ENCODE measurements at places on chromosomes 11 and 22.

DNA sequence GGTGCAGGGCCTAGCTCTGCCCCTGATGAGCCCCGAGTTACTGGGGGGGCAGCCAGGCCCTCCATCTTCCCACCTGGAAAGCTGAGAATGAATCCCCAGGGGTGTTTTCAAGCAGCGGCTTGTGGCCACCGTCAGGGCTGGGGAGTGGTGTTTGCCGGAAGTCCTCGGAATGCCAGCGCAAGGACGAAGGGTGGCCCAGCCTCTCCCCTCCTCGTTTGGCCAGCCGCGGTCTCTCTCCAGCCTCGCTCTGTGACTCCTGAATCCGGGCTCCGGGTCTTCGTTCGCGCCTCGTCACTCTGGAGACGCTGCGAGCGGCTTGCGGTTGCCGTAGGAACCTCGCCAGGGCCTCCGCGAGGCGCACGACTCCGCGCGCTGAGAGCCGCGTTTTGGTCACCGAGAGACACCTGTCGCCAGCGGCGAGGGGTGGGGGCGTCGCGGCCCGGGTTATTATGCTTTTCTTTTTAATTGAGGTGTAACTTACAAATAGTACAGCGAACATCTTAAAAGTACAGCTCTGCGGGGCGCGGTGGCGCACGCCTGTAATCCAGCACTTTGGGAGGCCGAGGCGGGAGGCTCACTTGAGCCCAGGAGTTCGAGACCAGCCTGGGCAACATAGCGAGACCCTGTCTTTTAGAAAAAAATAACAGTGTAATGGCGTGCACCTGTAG, 6.3 kb upstream of the KDELR3 start:
- DNase-seq, result peak; percentile 47

DNA sequence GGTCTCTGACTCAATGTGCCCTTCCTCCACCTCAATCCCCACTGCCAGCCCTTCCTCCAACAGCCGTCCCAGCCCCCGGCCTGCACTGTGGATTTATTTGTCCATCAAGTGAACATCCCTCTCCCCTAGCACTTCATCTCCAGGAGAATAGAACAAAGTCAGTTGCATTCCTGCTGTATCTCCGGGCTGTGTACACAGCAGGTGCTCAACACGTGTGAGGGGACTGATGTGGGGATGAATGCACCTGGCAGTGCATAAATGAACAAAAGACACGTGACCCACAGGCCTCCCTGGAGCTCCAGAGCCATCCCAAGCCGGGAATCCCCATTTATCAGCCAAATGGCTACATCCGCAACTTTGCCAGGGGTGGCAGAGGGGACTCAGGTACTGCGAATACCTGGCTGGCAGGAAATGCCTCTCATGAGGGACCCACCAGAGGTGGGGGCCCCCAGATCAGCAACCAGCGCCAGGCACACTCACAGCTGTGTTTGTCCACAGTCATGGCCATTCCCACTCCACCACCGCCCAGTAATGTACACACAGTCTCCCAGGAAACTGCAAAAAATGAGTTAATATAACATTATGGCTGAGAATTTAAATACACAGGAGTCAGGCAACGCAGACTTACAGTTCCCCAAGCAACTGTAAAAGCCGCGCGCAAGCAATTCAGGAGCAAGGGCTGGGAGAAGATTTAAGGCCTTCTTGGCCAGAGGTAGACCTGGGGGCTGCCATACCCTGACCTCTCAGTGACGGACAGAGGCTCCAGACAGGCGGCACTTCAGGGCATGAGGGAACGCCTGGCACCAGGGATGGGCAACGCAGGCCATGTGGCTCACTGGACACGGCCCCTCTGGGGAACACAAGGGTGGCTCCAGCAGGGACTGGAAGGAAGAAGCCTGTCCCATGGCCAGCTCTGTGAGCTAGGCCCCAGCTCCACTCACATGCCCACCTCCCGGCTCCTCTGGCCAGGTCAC, 50.3 kb upstream of the TCF20 start:
- no peak for DNase-seq

- DNase-seq, result no peak
Measured at GRCh38 chr11:44509296-44509695, 56.2 kb upstream of the CD82 start.

- no peak for DNase-seq
Measured at GRCh38 chr22:45069925-45070324, 60.1 kb upstream of the PHF21B start.

DNA sequence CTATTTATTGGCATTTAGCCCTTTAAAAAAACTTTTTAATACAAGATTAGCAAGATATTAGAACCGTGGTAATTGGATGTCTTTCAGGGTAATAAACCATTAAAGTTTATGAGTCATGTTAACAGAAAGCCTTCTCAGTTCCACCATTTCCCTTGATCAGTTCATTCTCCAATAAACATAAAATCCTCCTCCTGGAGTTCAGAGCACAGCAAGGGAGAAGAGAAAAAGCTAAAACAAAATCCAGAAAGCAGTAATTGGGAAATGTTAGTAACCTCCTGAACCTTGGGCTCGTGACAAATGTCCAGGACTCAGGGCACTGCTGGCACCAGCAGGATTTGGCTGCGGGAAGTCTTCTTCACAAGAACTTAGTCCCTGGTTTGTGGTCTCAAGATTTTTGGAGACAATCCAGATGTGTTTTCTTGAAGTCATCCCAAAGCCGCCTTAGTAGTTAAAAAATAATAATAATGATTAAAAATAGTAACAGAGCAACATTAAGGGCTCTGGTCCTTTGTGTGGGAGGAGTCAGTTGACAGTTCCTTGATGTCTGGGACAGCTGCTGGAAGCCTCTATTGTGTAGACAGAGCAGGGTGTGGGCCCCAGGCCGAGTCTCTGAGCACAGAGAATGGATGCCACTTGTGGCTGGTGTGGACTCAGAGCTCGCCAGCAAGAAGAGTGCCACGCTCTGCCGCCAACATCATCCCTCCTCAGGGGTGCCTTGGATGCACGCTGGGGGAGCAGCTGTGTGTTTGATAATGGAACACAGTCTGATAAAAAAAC, 43.4 kb upstream of the PITPNB start:
- no peak for DNase-seq

DNA sequence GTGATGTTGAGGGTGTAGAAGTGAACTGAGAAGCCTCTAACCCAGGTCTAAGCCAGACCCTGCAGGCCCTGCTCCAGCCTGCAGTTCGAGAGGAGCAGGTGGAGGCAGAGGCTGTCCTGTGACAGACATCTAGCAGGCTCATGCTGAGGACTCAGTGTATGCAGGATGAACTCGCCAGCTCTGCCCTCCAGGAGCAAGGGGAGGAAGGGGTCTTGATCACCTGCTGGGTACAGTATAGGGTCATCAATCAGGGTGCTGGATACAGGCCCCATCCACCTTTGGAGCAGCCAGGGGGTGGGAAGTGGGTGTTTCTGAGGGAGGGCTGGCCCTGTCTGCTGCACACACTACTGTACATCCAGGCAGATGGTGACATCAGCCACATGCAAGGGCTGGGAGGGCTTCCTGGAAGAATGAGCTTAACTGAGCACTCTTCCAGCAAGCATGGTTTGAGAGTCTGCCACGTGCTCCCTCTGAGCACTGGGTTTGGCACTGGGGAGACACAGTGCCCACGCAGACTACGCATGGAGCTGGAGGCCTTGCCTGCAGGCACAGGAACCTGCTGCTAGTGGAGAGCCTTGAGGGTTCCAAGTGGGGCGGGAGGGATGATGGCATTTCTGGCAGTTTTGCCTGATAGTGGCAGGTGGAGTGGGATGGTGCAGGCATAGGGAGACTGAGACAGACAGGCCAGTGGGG, 9.2 kb downstream of the MAPK8IP1 start:
- DNase-seq, result no peak

DNA sequence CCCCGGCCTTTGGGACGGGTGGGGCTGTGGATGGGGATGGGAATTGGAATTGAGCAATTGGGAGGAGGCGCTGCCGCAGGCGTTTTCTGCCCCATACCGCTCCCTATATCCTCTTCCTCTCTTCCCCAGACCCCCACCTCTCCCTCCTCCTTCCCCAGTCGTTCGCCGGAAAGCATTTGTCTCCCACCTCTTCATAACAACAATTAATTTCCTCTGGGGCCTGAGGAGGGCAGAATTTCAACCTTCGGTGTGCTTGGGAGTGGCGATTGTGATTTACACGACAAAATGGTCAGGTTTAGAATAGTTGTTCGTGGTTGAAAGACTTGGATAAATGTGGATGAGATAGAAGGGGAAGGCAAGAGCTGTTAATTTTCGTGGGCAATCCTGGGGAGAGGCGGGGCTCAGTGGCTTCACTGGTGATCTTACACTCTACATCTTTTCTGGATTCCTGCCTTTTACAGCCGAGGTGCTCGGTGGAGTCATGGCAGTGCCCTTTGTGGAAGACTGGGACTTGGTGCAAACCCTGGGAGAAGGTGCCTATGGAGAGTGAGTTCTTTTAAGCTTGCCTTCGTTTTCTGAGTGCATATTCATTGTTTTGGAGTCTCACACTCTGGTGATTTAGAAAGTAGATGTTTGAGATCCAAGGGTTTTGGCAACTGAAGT, 1.5 kb downstream of the CHEK1 start:
- no peak for DNase-seq

DNA sequence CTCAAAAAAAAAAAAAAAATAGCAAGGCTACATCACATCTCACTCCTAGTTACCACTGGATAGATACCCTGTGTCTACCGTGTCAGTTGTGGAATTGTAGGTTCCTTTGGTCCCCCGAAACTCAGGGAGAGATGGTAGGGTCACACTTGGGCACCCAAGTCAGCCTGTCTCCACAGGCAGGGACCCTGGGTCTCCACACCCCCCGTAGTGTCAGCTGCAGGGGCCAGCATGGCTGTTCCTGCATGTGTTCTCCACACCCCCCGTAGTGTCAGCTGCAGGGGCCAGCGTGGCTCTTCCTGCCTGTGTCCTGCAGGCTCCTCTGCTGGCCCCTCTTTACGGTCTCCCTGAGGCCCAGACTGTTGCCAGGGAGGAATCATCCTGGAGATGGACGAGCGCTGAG, 282.1 kb downstream of the BRD1 start:
- no peak for DNase-seq

- DNase-seq, result no peak
Measured at GRCh38 chr11:96067160-96067559, 143.3 kb upstream of the MTMR2 start.

- no peak for DNase-seq
Measured at GRCh38 chr11:116485425-116485824, 287.4 kb downstream of the BUD13 start.

DNA sequence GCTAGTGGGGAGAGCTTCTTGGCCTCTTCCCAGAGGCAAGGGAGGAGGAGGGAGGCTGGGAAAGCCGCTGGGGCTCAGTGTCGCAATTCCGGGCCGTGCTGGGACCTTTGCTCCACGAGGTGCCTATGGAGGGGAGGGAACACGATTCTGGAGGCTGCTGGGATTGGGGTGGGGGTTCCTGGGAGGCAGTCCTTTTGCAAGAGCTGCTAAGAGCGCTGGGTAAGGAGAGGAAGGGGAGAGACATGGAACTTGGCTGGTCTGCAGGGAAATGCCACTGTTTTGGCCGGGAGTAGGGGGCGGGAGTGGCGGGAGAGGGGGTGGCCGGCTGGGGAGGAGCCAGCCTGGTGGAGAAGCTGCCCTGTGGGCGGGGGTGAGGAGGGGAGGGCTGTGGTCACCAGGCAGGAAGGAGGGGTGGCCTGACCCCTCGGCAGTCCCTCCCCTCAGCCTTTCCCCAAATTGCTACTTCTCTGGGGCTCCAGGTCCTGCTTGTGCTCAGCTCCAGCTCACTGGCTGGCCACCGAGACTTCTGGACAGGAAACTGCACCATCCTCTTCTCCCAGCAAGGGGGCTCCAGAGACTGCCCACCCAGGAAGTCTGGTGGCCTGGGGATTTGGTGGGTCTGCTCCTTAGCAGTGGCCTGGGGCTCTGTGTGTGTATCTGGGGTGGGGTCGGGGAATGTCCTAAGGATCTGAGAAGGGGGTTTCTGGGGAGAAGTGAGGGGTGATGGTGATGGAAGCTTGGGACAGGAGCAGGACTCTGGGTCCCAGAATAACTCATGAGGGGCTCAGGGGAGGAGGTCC, at the start of gene NR1H3:
Gene NR1H3 (plus strand): TSS at position 480 of the 800 bp plus-strand sequence. CDS start 1,221 bp downstream, outside the sequence.
- peak; percentile 38 for DNase-seq

DNA sequence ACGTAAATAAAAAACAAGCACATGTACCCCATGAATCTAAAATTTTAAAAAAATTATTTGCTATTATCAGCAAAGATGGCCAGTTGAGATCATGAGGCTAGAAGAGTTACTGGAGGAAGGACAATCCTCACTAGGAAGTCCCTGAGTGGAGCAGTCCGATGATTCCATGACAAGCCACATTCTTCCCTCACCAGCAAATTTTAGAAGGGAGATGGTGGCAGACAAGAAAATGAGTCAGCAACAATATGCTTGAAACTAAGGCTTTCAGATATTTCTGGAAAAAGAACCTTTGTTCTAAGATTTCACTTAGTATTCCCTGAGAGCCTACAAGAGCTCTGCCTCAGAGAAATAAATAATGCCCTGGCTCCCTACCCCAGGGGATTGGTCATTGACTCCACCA, 34.9 kb downstream of the P4HA3 start:
- DNase-seq, result no peak

- DNase-seq, result no peak
Measured at GRCh38 chr22:46082633-46083032, 67.7 kb upstream of the PPARA start.

DNA sequence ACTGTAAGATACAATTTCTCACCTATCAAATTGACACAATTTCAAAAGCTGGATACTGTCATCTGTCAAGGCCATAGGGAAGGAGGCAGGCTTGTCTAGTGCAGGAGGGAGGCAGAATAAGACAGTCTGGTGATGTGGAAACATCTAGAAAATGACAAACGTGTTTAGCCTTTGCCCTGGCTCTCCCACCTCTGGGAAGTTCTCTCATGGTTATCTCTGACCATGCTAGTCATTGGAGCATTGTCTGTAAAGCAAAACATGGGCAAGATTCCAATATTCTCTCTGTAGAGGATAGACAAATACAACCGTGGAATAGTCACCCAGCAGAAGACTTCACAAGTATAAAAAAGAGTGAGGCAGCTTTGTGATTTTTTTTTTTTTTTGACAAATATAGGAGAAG, 9.1 kb upstream of the SERHL2 start:
- DNase-seq, result no peak

Measured in amygdala (tissue), 56 donors.